ENCODE measurements at places on chromosomes 4 and X. TPM values are rescaled to one million over a fixed set of nuclear protein-coding genes. Genes with fewer than 3 reads are reported as not detected.

- DNase-seq = no peak
These were observed 11.2 kb upstream of the C1QTNF7 start for GRCh38 chr4:15416357-15417232.

DNA sequence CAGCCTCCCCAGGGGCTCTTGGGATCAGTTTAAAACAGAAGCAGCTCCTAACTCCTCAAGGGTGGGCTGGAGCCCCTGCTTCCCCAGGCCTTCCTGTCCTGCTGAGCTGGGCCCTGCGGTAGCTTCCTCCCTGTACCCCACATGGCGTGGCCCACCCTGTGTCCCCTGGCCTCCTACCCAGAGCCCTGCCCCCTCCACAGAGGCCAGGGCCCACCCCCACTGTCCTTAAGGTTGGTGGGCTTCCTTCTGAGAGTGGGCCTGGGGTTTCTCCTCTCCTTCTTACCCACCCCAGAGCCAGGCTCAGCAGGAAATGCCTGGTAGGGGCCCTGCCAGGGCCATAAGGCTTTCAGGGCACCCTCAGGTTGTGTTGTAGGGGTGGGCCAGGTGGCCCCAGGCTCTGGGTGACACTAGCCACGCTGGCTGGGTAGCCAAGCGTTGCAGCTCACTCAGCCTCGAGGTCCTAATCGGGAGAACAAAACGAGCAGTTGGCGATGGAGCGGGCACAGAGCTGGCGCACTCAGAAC lies 11.6 kb downstream of the SH3BP2 start:
- DNase-seq = peak; percentile 79

DNA sequence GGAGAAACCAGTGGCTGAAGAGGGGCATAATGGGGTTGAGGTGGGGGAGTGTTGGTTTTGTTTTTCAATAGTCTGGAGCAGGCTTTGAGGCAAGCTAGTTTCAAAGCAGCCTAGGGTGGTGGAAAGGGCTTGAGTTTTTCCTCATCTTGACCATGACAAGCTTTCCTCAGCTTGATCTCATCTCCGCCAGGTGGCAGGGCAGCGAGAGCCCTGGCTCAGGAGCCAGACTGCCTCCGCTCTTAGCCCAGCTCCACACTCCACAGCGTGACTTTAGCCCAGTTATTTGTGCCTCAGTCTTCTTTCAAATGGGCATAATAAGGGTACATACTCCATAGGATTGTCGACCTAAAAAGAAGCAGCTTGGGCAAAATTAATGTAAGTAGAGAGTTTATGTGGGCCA lies 29.9 kb upstream of the SOWAHD start:
- DNase-seq = no peak

FAM184B gene
- under 0.01 TPM for total RNA-seq

RBMX gene
- total RNA-seq = 202 TPM

TAB3 gene
- total RNA-seq = 16.2 TPM

MAGEC1 gene
- total RNA-seq = not detected
